ENCODE measurements at places on chromosomes 16 and 17.

- no peaks in the 10 kb centered on the region for H3K36me3 ChIP-seq
- DNase-seq = peak; percentile 52
- H3K27ac ChIP-seq = no peak overlapping the region
- peaks cover 47% of the 10 kb centered on the region for H3K4me1 ChIP-seq
- H3K27me3 ChIP-seq = no peaks in the 10 kb centered on the region
These were observed 2.6 kb downstream of the CAMKK1 start for GRCh38 chr17:3890082-3890877.

DNA sequence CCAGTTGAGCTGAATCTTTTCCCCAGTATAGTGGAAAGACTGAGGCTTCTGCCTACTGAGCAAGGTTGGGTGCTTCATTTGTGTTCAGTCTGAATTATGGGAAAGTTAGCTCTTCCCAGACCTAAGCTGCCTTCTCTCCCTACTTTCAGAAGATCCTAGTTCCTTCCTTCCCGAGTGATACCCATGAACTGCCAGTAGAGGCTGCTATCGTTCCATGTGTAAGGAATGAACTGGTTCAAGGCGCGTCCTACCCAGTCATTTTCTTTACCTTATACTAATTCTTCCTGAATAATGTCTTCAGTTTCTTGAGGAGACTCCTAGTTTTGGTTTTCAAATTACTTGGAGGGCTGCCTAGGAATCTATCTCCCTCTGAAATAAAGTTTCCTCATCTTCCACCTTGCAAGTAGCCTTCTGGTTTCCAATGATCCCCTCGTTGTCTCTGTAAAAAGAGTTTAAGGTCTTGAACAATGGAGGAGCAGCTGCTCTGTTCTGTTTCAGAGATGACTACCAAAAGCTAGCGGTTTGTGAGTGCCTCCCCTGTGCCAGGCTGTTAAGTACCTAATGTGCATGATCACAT, 934 bp upstream of the AOC2 start:
- H3K4me3 ChIP-seq = no peak overlapping the region
- peaks cover 25% of the 10 kb centered on the region for H3K4me1 ChIP-seq
- H3K27me3 ChIP-seq = no peaks in the 10 kb centered on the region
- DNase-seq = no peak
- no peak overlapping the region for H3K27ac ChIP-seq

DNA sequence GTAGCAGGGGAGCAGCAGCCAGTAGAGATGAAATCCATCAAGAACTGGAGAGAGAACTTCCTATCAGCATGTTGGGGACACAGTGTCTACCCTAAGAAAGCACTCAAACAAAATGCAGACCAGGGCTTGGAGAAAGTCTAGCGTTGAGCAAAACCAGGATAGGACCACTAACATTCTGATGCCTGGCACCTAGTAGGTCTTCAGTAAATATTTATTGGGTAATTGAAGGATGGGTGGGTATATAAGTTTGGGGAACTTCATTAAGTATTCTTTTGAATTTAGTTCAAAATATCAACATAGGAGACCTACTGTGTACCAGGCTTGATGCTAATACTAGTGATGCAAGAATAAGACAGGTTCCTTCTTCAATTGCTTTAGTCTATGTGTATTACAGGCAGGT, 30.9 kb downstream of the SLC6A2 start:
- H3K27ac ChIP-seq = no peak overlapping the region
- DNase-seq = no peak
- no peak overlapping the region for H3K4me3 ChIP-seq
- no peaks in the 10 kb centered on the region for H3K36me3 ChIP-seq
- H3K27me3 ChIP-seq = peaks cover 2% of the 10 kb centered on the region
- H3K4me1 ChIP-seq = no peaks in the 10 kb centered on the region

GRCh38 chr17:19943026-19943425, 34.6 kb downstream of the AKAP10 start:
- no peaks in the 10 kb centered on the region for H3K27me3 ChIP-seq
- no peak overlapping the region for H3K27ac ChIP-seq
- peaks cover 26% of the 10 kb centered on the region for H3K4me1 ChIP-seq
- H3K36me3 ChIP-seq = peaks cover 45% of the 10 kb centered on the region
- no peak overlapping the region for H3K4me3 ChIP-seq

DNA sequence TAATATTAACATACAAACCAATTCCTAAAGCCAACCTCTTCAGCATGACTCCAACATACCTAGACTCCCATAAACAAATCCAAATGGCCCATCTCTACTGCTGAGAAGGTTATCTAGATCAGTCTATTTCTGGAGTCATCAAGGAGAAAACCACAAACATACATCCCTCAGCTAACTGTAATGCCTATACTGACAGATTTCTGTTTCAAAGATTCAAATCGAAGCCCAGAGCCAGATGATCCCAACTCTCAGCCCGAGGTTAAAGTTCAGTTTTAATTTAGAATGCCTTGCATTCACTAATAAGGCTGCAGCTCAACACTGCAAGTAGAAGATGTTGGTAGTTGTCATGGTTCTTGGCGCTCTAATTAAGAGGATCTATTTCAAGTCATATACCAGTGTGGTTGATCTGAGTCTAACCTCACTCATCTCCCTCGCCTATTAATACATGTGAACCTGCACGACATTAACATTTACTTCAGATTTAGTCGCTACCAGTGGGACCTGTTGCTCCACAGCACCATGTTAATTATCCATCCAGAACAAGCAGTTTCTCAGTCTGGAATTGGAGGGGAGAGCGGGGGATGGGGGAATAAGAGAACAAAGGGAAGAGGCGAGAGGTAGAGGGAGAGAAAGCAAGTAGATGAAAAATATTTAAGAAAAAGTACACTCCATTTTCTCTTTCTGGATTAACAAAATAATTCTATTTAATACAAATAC, 15.4 kb downstream of the PHF12 start:
- peak overlapping the region; percentile 20 for H3K27ac ChIP-seq
- H3K4me3 ChIP-seq = no peak overlapping the region
- H3K4me1 ChIP-seq = peaks cover 69% of the 10 kb centered on the region
- no peak for DNase-seq

DNA sequence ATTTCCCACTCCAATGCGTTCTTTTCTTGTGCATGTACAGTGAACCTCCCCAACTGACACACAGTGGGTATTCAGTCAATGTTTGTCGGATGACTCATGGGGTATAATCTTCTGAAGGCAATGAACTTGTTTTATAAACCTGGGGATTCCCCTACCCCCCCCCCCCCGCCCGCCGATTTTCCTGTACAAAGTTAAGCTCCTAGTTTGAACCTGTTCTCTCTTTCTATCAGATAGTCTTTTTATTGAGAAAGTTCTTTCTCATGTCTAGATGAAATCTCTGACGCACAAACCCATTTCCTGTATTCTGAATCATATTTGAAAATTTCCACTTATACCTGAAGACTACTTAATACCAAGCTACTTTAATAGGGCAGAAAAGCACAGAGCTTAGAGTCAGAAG, 338.3 kb downstream of the CA10 start:
- H3K36me3 ChIP-seq = no peaks in the 10 kb centered on the region
- peaks cover 1% of the 10 kb centered on the region for H3K27me3 ChIP-seq
- DNase-seq = no peak
- no peak overlapping the region for H3K27ac ChIP-seq

GRCh38 chr16:49281480-49281842, at the start of gene CBLN1:
CBLN1 (minus strand) TSS chr16:49281838; CDS start chr16:49281465, 373 bp downstream.
- H3K36me3 ChIP-seq = no peaks in the 10 kb centered on the region
- DNase-seq = no peak
- peaks cover 11% of the 10 kb centered on the region for H3K4me1 ChIP-seq
- peak within 1 kb of the TSS; percentile 56 for H3K4me3 ChIP-seq

GRCh38 chr16:66923247-66923731, 2.0 kb downstream of the RRAD start:
- H3K27ac ChIP-seq = no peak overlapping the region
- no peaks in the 10 kb centered on the region for H3K36me3 ChIP-seq
- no peak overlapping the region for H3K4me3 ChIP-seq
- H3K27me3 ChIP-seq = peaks cover 41% of the 10 kb centered on the region
- no peak for DNase-seq
- peaks cover 15% of the 10 kb centered on the region for H3K4me1 ChIP-seq

- DNase-seq = no peak
- peaks cover 9% of the 10 kb centered on the region for H3K27me3 ChIP-seq
- no peak overlapping the region for H3K4me3 ChIP-seq
These were observed 9.8 kb downstream of the FSCN2 start for GRCh38 chr17:81537856-81538555.

DNA sequence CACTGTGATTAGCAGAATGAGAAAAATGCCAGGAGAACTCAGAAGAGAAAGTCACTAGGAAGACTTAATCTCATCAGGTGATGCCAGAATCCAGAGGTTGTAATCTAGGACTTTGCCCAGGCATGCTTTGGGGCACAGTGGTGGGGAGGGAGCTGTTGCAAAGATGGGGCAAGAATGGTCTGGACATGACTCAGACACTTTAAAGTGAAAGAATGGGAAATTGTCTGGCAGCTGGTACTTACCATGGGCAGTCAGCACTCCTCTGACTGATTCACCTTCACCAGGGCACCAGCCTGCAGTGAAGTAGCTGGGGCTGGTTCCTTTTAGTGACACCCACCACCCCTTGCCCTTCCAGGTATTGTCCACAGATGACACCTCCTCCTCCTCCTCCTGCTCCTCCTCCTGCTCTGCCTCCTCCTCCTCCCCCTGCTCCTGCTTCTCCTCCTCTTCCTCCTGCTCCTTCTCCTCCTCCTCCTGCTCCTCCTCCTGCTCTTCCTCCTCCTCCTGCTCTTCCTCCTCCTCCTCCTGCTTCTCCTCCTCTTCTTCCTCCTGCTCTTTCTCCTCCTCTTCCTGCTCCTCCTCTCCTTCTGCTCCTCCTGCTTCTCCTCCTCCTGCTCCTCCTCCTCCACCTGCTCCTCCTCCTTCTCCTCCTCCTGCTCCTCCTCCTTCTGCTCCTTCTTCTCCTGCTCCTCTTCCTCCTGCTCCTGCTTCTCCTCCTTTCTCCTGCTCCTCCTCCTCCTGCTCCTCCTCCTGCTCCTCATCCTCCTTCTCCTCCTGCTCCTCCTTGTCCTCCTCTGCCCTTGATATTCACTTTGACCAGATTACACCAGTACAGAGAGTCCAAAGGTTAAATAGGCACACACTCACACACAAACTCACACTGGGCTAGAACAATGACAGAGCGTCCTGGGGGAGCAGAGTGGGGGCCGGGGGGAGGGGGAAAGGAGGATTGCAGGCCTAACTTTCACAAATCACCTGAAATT, at the start of gene CHD9NB:
TSS of gene CHD9NB (minus strand) at position 379 of the 983 bp plus-strand sequence. CDS start 8,739 bp downstream, outside the sequence.
- no peak for DNase-seq
- no peaks in the 10 kb centered on the region for H3K36me3 ChIP-seq
- peak within 1 kb of the TSS; percentile 5 for H3K4me3 ChIP-seq

DNA sequence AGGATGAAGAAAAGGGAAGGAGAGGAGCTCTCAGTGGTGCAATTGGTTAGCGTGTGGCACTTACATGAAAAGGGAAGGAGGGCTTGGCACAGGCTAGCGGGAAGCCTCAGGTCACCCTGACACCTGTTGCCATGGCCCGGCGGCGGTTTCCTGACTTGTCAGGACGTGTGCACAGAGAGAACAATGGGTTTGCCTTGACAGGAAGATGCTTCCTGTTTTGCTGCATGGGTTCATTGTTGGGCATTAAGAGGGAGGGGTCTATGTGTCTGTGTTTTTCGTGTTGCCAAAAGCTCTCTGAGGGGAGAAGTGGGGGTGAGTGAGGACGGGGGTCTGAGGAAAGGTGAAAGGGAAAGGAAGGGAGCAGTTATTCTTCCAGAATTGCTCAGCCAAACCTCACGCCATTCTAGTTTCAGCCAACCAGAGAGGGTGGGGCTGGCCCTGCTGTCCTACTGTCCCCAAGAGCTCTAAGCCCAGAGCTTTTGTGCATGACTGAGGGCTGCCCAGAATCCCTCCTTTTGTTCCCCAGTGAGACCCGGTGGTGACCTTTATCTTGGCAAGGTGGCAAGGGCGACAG, 17.1 kb upstream of the CCR7 start:
- H3K4me1 ChIP-seq = peaks cover 93% of the 10 kb centered on the region
- peaks cover 27% of the 10 kb centered on the region for H3K36me3 ChIP-seq
- no peaks in the 10 kb centered on the region for H3K27me3 ChIP-seq

- H3K4me1 ChIP-seq = no peaks in the 10 kb centered on the region
- DNase-seq = no peak
- H3K27me3 ChIP-seq = no peaks in the 10 kb centered on the region
- no peak overlapping the region for H3K4me3 ChIP-seq
- H3K27ac ChIP-seq = no peak overlapping the region
These were observed 27.6 kb downstream of the CCDC40 start for GRCh38 chr17:80063830-80064585.

DNA sequence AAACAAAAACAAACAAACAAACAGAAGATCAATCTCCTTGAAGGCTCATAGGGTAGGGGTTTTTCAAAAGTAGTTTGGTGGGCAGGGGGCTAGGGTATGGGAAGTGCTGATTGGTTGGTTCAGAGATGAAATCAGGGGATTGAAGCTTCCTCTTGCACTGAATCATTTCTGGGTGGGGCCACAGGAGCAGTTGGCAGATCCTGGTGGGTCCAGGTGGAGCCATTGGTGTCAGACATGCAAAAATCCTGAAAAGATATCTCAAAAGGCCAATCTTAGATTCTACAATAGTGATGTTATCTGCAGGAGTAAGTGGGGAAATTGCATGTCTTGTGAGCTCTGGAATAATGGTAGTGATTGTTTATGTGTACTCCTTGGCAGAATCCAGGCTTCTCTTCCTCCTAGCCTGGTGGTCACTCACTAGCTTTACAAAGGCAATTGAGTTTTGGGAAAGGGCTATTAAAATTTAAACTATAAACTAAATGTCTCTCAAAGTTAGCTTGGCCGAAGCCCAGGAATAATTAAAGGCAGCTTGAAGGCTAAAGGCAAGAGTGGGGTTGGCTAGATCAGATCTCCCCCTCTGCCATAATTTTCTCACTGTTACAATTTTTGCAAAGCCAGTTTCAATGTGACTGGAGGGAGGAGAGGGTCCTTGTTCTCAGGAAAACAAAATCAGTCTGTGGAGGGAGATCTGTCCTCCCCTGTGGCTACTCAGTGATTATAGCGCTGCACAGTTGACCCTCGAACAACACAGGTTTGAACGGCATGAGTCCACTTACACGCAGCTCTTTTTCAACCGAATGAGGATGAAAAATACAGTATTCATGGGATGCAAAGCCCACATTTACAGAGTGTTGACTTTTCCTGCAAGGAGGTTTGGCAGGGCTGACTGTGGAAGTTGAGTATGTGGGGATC, 45.2 kb downstream of the RNF112 start:
- no peak overlapping the region for H3K4me3 ChIP-seq
- no peak for DNase-seq
- H3K27ac ChIP-seq = no peak overlapping the region
- H3K36me3 ChIP-seq = no peaks in the 10 kb centered on the region

GRCh38 chr16:54465063-54465462, 178.5 kb upstream of the IRX3 start:
- peaks cover 2% of the 10 kb centered on the region for H3K27me3 ChIP-seq
- no peak overlapping the region for H3K4me3 ChIP-seq
- H3K4me1 ChIP-seq = no peaks in the 10 kb centered on the region
- no peak for DNase-seq
- no peaks in the 10 kb centered on the region for H3K36me3 ChIP-seq
